LNCaP clone FGC (cell line): ENCODE measurements at places on chromosomes 11 and 22.

DNA sequence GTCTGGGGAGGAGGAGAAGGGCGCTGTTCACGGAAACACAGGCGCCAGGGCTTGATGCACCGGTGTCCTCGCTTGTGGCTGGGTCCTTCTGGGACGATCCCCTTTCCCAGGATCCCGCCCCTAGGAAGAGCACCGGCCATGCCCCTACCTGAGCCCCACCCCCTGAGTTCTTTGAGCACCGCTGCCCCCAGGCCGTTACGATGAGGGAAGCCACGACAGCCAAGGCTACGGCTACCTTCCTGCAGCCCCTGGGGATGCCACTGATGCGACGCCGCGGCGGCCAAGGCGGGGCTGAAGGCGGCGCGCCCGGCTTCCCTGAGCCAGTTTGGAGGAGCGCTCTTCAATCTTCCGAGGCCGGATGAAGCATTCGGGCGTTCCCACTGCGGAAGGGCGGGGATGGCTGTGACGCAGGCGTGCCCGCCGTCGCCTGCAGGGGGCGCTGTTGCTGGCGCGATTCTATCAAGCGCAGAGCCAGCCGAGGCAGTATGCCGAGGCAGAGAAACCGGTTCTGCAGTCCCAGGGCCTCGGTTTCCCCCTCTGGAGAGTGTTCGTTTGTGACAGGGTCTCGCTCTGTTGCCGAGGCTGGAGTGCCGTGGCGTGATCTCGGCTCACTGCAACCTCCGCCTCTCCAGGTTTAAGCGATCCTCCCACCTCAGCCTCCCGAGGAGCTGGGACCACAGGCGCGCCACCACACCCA lies 9.7 kb upstream of the NEFH start:
- no peak for DNase-seq

- no peak for DNase-seq
Measured at GRCh38 chr11:131302836-131303235, 67.6 kb upstream of the NTM start.

GRCh38 chr11:102573851-102574250 lies 43.3 kb upstream of the MMP7 start:
- DNase-seq: no peak

DNA sequence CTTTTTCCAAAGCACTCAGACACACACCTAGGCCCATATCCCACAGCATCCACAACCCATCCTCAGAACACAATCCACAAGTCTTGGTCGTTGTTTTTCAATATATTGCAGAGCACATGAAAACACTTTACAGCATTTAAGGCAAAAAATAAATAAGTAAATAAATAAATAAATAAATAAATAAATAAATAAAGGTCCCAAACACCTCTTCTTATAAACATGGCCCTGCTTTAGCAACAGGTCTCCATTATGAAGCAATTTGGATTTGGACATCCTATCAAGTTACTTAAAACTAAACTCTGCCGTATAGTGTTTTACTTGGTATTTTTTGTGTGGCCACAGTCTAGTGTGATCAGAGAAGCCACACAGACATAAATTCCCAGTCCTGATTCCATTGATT lies 10.7 kb upstream of the PLEKHA7 start:
- DNase-seq: no peak

DNA sequence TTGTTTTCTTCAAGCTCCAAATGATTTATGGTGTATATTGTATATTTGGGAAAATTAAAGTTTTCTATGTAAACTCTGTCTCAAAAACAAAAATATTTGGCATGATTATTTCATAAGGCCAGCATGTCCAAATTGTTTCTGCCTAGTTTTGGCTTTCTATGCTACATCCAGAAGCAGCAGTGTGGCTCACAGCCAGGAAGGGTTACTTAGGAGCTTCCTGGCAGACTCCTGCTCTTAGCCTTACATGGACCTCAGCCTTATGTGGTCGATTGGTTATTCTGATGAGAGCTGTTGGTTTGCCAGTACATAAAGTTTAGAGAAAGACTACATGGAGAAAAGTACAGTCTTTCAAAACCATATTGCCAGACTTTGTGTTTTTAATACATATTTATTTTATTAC lies 297.7 kb upstream of the FAT3 start:
- DNase-seq: no peak
